ENCODE measurements at places on chromosomes 3 and 15.
A peak's percentile ranks its signal among the peaks of the same experiment; 100 is the strongest.

DNA sequence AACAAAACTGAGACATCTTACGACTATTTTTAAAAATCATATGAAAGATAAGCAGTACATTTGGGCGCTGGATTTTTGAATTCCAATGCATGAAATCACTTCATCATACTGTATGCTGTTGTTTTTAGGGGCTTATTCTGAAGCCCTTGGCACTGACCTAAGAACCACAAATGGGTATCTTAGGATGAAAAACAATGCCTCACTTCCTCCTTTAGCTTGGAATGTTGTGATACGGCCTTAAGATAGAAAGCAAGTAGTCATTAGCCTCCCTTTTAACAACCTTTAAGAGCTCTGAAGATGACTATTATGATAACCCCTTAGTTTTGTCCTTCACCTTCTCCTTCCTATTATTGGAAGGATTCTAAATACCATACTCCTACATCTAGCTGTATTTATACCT, 289.8 kb downstream of the ARPP21 start:
- H3K36me3 ChIP-seq: no peaks in the 10 kb centered on the region
- no peaks in the 10 kb centered on the region for H3K4me1 ChIP-seq
- DNase-seq: no peak
- H3K4me3 ChIP-seq: no peak overlapping the region
- no peaks in the 10 kb centered on the region for H3K27me3 ChIP-seq

- H3K36me3 ChIP-seq: no peaks in the 10 kb centered on the region
- H3K27ac ChIP-seq: no peak overlapping the region
- no peak for DNase-seq
- H3K27me3 ChIP-seq: no peaks in the 10 kb centered on the region
Observed at GRCh38 chr3:8650583-8651416, 6.2 kb upstream of the SSUH2 start.

- H3K27me3 ChIP-seq: no peaks in the 10 kb centered on the region
- no peak overlapping the region for H3K4me3 ChIP-seq
- H3K4me1 ChIP-seq: no peaks in the 10 kb centered on the region
- no peaks in the 10 kb centered on the region for H3K36me3 ChIP-seq
- peak overlapping the region; percentile 37 for H3K27ac ChIP-seq
- DNase-seq: no peak
Observed at GRCh38 chr15:25892126-25892525, 29.0 kb upstream of the ATP10A start.

DNA sequence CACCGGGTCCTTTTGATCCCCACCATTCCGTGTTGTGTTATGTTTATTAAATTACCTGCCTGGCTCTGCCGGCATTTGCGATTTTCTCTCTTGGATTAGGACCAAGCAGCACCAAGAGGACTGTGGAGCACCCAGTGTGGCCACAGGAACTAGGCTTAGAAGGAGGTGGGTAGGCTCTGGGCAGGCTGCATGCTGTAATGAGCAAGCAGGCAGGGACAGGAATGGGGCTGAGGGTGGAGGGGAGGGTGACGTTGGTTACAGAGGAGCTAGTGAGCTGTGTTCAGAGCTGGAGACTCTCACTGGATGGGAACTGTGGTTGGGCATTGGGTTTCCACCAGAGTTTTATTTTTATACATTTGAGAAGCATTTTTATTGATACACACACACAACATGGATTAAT, 7.9 kb upstream of the SCN5A start:
- H3K4me1 ChIP-seq: no peaks in the 10 kb centered on the region
- no peak overlapping the region for H3K4me3 ChIP-seq
- DNase-seq: no peak
- no peaks in the 10 kb centered on the region for H3K36me3 ChIP-seq
- peaks cover 56% of the 10 kb centered on the region for H3K27me3 ChIP-seq
- no peak overlapping the region for H3K27ac ChIP-seq

DNA sequence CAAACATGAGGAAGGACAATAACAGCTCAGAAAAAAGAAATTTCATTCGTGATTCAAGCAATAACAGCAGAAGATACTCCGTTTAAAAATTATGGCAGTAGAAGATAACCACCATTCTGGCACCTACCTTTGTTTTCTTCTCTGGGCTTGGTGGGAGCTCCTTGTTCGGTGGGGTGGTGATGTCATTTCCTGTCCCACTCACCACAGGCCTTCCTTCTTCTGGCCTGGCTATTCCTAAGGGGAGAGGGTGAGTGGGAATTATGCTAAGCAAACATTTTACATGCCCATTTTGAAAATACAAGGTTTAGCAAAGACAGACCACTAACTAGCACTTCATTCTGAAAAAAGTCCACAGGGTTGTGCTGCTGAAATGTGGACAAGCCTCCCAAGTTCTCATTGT, 74.4 kb downstream of the DHX30 start:
- no peak for DNase-seq
- H3K27me3 ChIP-seq: no peaks in the 10 kb centered on the region
- peaks cover 36% of the 10 kb centered on the region for H3K36me3 ChIP-seq

DNA sequence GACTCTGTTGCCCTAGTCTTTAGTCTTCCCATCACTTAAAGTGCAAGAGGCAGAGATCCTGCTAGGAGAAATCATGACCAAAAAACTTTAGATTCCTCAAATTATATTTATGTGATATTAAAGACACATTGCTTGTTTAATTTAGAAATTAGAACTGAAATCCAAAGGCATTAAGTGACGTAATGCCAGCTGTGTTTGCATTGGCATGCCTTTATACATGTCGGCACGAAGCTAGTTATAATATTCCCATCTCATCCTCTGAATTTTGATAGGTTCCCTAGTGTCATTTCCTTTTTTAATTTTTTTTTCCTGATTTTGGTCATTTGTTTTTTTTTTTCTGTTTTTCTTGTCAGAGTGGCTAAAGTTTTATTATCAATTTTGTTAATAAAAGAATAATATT, 203.5 kb upstream of the ZBTB20 start:
- no peaks in the 10 kb centered on the region for H3K36me3 ChIP-seq
- no peak for DNase-seq
- no peaks in the 10 kb centered on the region for H3K4me1 ChIP-seq
- no peaks in the 10 kb centered on the region for H3K27me3 ChIP-seq
- no peak overlapping the region for H3K27ac ChIP-seq
- no peak overlapping the region for H3K4me3 ChIP-seq

DNA sequence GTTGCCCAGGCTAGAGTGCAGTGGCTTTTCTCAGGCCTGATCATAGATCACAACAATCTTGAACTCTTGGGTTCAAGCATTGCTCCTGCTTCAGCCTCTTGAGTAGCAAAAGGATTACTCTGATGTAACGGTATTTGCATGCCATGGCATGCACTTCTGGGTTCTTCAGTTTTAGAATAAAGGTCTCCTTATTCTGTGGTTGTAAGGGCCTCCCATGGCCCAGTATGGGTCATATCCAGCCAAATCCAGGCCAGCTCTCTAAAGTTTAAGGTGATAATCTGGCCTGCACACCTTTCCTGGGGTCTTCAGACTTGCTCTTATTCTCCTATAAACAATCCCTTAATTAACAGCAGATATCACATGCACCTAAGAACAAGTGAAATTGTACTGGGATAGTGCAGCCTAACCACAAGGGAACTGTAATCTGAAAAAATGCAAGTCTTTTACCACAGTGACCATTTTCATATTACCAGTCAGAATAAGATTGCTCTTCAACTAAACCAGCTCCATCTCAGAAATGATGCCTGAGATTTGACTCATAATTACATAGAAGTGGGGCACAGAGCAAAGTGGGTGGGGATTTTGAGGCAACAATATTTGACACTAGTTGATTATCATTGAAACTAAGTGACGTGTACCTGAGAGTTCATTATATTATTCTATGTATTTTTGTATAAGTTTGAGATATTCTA, 25.4 kb downstream of the COMMD2 start:
- no peaks in the 10 kb centered on the region for H3K36me3 ChIP-seq
- no peak overlapping the region for H3K4me3 ChIP-seq
- no peak overlapping the region for H3K27ac ChIP-seq
- no peaks in the 10 kb centered on the region for H3K27me3 ChIP-seq

GRCh38 chr3:188348435-188349244, 194.7 kb downstream of the LPP start:
- peaks cover 18% of the 10 kb centered on the region for H3K4me1 ChIP-seq
- H3K27me3 ChIP-seq: no peaks in the 10 kb centered on the region

- H3K36me3 ChIP-seq: no peaks in the 10 kb centered on the region
- H3K4me1 ChIP-seq: no peaks in the 10 kb centered on the region
- H3K27ac ChIP-seq: no peak overlapping the region
- no peaks in the 10 kb centered on the region for H3K27me3 ChIP-seq
Observed at GRCh38 chr15:24662991-24663390, 12.6 kb upstream of the NPAP1 start.

GRCh38 chr3:25046911-25047771, 380.9 kb upstream of the RARB start:
- DNase-seq: no peak
- H3K27ac ChIP-seq: no peak overlapping the region
- no peaks in the 10 kb centered on the region for H3K36me3 ChIP-seq
- no peaks in the 10 kb centered on the region for H3K27me3 ChIP-seq
- no peaks in the 10 kb centered on the region for H3K4me1 ChIP-seq
- no peak overlapping the region for H3K4me3 ChIP-seq

DNA sequence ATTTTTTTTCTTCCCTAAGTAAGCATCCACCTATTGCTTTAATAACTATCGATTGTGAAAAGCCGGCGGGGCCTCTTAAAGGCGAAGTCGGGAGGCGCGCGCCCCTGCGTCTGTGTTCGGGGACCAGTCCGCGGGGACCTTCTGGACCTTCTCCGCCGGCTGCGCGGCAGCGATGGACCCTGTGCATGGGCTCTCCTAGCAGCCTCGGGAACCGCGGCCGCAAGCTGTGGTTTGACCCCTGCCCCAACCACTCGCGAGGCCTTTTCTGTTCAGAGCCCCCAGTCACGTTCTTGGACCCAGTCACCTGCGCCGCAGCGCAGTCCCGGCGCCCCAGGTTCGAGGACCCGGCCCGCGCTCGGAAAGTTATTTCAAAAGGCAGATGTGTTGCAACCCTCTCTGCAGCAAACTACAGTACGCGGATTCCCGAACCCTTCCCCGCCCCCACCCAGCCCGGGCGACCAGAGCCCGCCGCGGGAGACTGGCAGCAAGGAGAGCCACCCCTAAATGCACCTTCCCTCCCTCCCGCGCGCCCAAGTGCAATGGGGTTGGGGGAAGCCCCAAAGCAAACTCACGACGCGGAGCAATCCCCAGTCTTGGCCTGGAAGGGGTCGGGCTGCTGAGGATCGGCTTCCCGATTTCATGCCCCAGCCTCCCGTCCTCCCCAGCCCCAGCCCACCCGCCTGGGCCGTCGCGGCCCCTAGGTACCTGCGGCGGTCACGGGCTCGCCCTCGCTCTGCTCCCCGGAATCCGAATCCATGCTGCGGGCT, 684 bp downstream of the TNFAIP8L3 start:
- peaks cover 9% of the 10 kb centered on the region for H3K27me3 ChIP-seq
- H3K36me3 ChIP-seq: no peaks in the 10 kb centered on the region
- H3K4me3 ChIP-seq: peak overlapping the region; percentile 60
- DNase-seq: peak; percentile 76
- H3K27ac ChIP-seq: no peak overlapping the region

GRCh38 chr3:151120409-151120808, 34.9 kb downstream of the MED12L start:
- H3K27ac ChIP-seq: no peak overlapping the region
- H3K36me3 ChIP-seq: no peaks in the 10 kb centered on the region
- H3K4me3 ChIP-seq: no peak overlapping the region
- H3K27me3 ChIP-seq: no peaks in the 10 kb centered on the region
- no peaks in the 10 kb centered on the region for H3K4me1 ChIP-seq
- no peak for DNase-seq

- H3K36me3 ChIP-seq: no peaks in the 10 kb centered on the region
- no peak for DNase-seq
- H3K27ac ChIP-seq: no peak overlapping the region
- no peak overlapping the region for H3K4me3 ChIP-seq
Observed at GRCh38 chr15:55829826-55830225, 86.9 kb upstream of the PRTG start.

DNA sequence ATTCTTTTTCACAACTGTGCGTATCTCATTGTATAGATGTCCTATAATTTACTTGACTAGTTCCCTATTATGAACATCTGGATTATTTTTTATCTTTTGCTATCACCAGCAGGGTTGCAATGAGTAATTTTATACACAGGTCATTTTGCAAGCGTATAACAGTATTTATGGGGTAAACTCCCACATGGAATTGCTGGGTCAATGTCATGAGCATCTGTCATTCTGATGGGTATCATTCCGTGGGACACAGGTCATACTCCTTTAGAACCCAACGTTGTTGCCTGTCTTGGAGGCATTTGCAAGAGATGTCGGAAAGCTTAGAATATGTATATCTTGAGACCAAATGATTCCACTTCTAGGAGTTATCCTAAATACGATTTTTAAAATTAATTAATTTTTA, 12.9 kb downstream of the BHLHE40 start:
- peaks cover 8% of the 10 kb centered on the region for H3K4me1 ChIP-seq
- H3K36me3 ChIP-seq: no peaks in the 10 kb centered on the region

DNA sequence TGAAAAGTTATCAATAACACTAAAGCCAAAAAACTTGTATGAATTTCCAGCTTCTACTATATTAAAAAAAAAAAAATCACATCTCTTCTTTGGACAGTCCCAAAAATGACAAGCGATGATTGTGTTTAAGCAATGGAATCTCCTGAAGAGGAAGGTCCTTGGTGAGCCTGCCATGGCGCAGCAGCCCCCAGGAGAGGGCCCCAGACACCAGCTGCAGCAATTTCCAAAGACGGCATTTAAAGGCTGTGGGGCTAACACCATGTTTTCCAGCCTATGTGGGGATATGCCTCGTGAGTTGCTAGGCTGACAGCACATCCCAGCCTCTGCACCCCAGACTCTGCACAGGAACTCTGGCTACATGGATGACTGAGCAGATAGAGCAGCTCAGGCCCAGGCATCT, 14.7 kb downstream of the SKIC8 start:
- H3K4me3 ChIP-seq: no peak overlapping the region
- H3K27ac ChIP-seq: no peak overlapping the region
- no peak for DNase-seq
- no peaks in the 10 kb centered on the region for H3K27me3 ChIP-seq
- H3K4me1 ChIP-seq: peaks cover 2% of the 10 kb centered on the region

DNA sequence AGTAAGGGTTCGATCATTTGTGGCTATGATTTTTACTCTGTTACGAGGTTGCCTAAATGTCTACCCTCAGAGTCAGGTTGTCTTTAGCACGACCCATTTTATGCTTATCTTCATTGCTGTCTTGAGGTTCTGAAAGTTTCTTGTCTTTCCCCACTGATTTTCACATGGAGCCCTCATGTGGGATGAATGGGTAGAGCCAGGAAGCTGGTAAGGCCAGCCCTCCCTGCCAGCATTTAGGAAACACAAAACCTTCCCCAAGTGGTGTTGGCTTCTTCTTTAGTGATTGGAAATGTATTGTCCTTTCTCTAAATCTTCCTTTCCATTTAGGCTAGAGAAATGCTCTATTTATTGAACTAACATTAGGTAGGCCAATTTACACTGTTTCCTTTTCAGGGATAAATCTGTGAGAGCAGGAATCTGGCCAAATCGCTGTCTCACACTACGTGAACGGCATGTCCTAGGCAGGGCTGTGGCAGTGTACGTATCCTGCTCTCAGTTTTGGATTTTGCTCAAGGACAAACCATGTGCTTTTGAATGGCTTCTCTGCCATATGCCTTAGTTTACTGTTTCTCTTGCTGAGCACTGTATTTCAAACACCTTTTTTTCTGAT, 43.7 kb downstream of the MYZAP start:
- no peak overlapping the region for H3K27ac ChIP-seq
- H3K4me3 ChIP-seq: no peak overlapping the region
- H3K4me1 ChIP-seq: no peaks in the 10 kb centered on the region
- no peak for DNase-seq

- H3K27ac ChIP-seq: no peak overlapping the region
- no peak for DNase-seq
- H3K4me1 ChIP-seq: no peaks in the 10 kb centered on the region
- no peaks in the 10 kb centered on the region for H3K36me3 ChIP-seq
Observed at GRCh38 chr3:98032904-98033303, 2.2 kb downstream of the GABRR3 start.
